Hair follicular keratinocyte (primary cell): ENCODE measurements at places on chromosomes 3 and 15. TPM values are rescaled to one million over a fixed set of nuclear protein-coding genes. Genes with fewer than 3 reads are reported as not detected.

Gene AP3B2
- total RNA-seq = 0.78 and 1.2 TPM in 2 replicates

Gene FOXL2NB
- 0.70 and 0.76 TPM in 2 replicates for total RNA-seq

Gene IL5RA
- not detected in 2 replicates for total RNA-seq

Gene ACVR2B
- total RNA-seq = 1.1 and 3.2 TPM in 2 replicates

Gene CYP1A1
- 1.0 and 1.9 TPM in 2 replicates for total RNA-seq
